ENCODE measurements at places on chromosomes 13 and 19.

DNA sequence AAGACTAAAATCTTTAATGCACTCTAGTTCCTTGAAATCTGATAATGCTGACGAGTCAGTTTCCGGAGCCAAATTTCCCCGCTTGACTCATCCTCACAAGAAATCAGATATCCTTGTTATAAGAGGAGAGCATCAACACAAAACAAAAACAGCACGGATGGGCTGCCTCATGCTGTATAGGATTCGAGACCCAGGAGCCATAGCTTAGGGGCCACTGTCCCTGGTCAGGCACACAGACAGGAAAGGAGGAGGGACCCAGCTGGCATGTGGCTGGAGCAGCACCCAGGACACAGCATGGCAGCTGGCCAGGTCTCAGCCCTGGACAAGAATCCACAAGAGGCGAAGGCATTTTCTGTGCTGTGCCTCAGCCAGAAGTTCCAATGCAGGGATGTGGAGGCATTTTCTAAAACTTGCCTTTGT, 110.2 kb upstream of the SPATA13 start:
- DNase-seq: no peak

DNA sequence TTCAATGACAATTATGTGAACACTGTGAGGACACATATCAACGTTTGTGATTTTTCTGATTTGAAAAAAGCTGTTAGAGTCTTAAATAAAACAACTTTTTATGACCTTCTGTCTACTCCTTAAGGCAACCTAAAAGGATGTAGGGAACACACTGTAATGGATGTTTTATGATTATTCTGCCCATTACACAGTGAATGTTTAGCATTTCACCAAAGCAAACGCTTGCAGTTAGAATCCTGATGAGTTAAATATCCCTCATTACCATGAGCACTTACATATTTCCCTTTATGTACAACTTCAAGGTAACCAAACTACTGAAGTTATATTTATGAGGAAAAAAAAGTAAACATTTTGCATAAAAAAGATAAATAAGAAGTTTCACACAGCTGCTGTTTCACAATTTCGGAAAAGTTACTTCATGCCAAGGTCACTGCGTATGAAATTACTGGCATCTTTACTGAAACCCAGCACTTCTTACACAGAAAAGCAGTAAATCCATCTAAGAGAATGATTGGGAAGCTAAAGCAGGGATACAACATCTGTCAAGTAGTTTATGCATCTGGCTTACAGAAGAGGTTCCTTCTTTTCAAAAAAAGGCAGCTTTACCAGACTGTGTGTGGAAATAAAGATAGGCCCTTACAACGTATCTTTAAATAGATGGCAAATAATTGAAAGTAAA, 733.7 kb upstream of the ATXN8OS start:
- DNase-seq: no peak

DNA sequence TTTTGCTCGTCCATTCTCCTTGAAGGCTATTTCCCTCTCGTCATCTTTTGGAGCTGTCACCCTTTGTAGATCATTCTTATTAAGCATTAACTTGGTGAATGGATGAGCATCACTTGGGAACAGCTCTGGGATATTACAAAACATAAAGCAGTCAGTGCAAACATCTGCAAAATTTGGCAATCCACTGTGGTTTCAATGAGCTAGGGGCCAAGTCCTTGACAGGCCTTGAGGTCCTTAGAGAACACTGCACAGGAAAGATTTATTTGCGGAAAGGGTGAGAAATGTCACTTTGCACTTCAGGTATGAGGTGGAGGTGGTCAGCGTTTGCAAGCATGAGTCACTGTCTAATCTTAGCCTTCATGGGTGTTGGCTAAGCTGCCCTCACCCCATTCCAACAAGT, 239.7 kb upstream of the MAB21L1 start:
- DNase-seq: no peak

GRCh38 chr19:48746738-48747575, at the start of gene IZUMO1:
IZUMO1 (minus strand) TSS chr19:48746909; CDS start chr19:48745859, 1,050 bp downstream.
- peak; percentile 72 for DNase-seq

- DNase-seq: no peak
Measured at GRCh38 chr13:57815600-57815999, 184.1 kb downstream of the PCDH17 start.

DNA sequence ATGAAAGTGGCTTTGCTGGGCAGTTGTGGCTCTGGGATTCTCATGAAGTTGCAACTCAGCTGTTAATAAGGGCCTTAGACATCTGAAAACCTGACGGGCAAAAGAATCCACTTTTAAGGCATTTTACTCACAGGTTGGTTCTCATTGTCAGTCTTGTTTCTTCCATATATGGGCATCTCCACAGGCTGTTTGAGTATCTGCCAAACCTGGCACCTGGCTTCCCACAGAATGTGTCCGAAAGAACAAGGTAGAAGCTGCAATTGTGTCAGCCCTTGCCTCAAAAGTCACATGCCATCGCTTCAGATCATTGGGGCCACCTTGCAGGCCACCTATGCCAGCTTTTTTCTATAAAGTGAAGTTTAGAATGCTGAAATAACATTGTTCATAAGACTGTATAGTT, 102.4 kb downstream of the KCTD12 start:
- no peak for DNase-seq

- DNase-seq: no peak
Measured at GRCh38 chr13:94309997-94310855, 169.3 kb downstream of the DCT start.

- no peak for DNase-seq
Measured at GRCh38 chr19:17871878-17872250, at the start of gene SLC5A5. SLC5A5 (plus strand) TSS chr19:17871945; CDS start chr19:17872320, 375 bp downstream.
